NAMALWA (cell line): ENCODE measurements at places on chromosomes 11 and 22.
A peak's percentile ranks its signal among the peaks of the same experiment; 100 is the strongest.

GRCh38 chr11:59598961-59599360 is 16.6 kb downstream of the OSBP start:
- DNase-seq: no peak

DNA sequence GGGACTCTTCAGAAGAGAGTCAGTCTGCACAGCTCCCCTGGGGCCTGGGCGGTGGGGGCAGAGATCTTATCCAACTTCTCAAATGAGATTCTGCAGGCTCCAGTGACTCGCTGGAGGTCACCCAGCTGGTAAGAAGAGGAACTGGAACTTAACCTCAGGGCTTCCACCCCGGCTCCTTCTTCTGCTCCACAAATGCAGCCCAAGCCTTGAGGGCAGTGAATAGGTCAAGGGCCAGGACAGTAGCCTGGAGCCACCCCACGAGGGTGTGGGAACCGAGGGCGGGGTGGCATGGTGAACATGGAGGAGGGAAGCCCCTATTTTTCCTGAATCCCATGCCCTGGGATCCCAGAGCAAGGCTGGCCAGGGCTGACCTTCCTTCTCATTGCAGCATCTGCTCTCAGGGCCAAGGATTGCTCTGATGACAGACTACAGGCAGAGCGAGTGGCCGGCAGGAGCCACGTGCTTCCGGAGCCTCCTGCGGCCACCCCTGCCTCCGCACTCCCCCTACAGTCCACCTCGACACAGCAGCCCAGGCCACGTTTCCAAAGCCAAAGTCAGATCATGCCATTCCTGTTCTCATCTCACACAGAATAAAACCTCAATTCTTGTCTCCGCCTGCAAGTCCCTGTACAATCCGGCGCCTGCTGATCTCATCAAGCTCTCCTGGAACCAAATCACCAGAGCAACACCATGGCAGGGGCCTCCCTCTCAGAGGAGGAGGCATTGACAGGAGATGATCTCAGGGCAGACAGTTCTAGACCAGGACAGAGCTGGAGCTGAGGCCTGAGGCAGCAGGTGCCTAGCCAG is 21.1 kb upstream of the UPK3A start:
- DNase-seq: peak; percentile 97

DNA sequence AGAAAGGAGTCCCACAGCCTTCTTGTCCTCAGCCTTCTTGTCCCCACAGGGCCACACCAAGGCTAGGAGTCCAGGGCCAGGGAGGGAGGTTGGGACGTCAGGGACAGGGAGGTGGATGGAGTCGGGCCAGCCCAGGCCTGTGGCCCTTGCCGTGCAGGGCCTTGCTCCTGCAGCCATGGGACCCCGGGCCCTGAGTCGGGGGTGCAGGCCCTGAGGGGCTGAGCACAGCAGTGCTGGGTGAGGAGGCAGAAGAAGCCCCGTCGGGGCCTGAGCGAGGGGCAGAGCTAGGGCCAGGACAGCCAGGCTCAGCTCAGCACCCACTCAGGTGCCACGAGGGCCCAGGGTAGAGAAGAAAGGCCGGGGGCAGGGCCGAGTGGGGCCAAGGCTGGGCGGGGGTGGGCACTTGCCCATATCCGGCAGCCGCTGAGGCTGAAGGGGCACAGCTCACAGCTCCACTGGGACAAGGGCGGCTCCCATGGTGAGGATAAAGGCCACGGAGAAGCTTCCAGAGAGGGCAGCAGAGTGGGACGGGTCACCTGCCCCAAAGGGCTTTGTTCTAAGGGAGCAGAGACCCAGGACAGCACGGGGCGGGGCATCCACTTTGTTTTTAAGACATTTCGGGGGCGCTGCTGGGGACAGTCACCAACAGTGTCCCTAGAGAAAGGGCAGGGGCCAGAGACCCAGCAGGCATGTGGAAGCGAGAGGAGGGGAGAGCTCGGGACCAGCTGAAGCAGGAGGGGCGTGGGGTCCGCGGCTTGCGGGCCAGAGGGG is 3.6 kb downstream of the MLC1 start:
- no peak for DNase-seq

GRCh38 chr11:95229993-95230809 is 801 bp downstream of the SESN3 start:
- peak; percentile 51 for DNase-seq

GRCh38 chr11:77197626-77198320 is 69.7 kb downstream of the MYO7A start:
- DNase-seq: no peak

GRCh38 chr11:134535029-134536025 is 123.3 kb upstream of the B3GAT1 start:
- no peak for DNase-seq

- DNase-seq: no peak
These were observed 162.8 kb downstream of the RCN1 start for GRCh38 chr11:32253706-32254105.

DNA sequence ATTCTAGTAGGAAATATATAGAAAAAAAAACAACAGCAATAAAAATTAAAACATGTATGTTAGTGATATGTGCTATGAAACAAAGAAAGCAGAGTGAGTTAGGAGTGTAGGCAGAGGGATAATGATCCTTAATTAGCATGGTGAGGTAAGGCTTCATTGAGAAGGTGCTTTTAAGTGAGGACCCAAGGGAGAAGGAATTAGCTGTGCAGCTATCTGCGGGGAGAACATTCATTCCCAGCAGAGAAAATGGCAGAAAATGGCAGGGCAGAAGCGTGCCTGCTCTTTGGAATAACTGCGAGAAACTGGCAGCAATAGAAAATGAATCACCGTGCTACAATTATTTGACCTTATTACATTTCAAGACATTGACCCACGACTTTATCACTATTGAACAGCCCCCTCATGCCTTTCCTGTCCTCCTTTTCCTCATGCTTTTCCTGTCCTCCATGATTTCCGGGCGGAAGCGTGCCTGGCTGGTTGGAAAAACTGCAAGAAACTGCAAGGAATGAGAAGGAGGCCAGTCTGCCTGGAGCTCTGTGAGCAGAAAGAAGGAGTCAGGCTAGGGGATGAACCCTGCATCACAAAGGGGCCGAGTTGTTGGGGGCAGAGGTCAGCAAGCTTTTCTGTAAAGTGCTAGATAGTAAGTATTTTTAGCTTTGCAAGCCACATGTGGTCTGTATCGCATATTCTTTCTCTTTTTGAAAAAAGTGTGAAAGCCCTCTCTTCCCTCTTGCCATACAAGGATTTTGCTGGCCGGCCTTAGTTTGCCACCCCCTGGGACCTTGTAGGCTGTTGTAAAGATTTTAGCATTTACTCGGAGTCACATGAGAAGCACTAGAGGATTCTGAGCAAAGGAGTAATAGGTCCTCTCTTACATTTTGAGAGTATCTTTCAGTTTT is 37.1 kb upstream of the SWAP70 start:
- DNase-seq: no peak

GRCh38 chr11:117820071-117820470 is 4.5 kb downstream of the FXYD2 start:
- no peak for DNase-seq

- peak; percentile 80 for DNase-seq
These were observed at the start of gene PRAME for GRCh38 chr22:22558972-22559603. Gene PRAME, minus strand, starts transcription at chr22:22559265. Its CDS starts 2,433 bp downstream, at chr22:22556832.

DNA sequence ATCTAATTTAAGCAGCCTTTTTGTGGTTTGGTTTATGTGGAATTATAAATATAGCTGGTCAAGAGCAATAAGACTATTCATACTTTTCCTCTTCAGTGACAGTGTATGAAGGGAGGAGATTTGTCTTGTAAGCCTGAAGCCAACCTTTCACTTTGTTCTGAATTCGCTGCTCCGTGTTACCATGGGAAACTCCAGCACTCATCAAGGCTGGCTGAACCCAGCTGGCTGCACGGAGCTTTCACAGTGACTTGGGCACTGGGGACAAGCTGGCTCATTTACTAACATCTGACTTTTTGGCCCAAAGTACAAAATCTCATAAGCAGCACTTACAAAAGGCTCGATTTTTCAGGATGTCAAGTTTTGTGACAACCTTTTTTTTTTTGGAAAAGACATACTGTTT is 120.4 kb upstream of the GRIA4 start:
- DNase-seq: no peak

DNA sequence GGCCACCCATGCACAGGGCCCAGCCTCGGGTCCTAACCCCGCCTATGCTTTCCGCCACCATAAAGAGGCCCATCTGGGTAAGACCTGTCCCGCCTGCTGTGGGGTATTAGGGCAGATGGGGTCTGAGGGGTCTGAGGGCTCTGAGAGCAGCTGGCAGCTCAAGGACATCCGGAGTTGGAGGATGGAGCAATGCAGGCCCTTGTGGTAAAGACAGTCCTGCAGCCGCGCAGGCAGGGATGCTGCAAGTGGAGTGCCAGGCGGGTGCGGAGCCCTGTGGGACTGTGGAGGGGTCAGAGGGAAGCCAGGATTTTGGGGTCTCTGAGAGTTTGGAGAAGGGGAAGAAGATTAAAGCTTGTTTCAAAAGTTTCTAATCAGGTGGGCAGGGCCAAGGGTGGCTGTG is 81.3 kb upstream of the PITPNB start:
- no peak for DNase-seq

- no peak for DNase-seq
These were observed 13.2 kb downstream of the C11orf87 start for GRCh38 chr11:109435121-109435742.

DNA sequence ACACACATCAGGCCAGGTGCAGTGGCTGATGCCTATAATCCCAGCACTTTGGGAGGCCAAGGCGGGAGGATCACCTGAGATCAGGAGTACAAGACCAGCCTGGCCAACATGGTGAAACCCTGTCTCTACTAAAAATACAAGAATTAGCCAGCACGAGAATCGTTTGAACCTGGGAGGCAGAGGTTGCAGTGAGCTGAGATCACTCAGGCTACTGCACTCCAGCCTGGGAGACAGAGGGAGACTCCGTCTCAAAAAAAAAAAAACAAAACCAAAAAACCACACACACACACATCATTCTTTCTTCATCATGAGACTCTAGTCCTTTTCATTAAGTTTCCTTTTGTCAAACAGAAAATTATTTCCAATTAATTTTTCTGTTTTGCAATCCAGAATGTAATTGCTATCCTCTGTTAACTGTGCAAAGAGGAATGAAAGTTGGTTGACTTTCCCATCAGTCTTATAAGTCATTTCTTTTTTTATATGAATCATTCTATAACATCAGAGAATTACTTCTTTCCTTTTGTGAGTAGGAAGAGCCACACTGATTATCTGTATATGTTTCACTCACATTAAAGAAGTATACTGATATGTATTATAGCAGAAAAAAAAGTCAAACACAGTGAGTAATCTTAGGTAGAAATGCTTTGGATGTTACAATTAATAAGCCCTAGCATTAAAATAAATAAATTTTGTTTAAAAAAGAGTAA is 52.2 kb downstream of the HORMAD2 start:
- no peak for DNase-seq

DNA sequence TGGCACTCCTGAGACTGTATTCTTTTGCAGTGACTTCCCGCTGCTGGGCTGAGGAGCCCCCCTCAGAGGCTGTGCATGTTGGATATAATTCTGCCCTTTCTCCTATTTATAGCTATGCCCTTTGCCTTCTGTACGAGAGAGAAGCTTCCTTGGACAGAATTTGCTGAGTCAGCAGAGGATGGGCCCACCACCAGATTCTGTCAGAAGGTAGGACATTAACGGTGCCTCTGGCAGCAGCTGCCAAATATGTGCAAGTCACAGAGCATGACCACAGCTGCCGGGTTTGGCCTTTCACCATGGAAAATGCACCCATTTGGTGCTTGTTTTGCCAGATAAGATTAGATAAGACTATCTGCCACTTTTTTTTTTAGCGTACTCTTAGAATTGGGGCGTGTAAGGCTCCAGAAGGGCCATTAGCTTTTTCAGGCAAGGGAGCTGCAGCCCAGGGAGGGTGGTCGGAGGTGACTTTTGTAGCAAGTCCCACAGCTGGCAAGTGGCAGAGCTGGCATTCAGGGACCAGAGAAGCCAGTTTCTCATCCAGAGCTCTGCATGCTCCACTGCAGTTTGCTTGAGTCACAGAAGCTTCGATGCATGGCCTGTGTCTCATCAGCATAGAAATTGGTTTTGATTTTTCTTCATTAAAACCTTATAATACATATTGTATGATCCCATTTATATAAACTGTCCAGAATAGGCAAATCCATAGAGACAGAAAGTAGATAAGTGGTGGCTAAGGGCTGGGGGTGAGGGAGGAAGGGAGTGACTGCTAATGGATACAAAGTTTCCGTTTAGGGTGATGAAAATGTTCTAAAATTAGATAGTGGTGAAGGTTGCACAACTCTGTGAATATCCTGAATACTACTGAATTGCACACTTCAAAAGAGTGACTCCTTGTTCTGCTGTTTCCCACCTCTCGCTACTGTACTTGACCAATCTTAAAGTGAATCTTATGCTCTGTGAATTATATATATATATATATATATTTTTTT is 15.8 kb downstream of the UPB1 start:
- DNase-seq: peak; percentile 86

DNA sequence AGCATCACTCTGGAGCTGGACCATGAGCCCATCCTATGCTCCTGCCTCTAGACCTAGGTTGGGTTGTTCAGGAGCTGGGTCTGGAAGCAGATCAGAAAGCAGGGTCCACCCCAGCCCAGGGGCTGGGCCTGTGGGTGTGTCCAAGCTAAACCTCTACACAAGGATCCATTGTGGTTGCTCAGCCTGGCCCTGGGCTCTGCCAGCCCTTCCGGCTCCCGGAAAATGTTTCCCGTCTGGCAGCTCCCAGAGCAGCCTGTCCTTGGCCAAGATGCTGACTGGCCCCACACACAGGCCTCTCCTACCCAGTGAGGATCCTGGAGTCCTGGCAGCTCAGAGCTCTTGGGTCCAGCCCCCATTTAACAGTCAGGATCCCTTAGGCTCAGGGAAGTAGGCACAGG is 35.3 kb upstream of the FCHSD2 start:
- DNase-seq: no peak

DNA sequence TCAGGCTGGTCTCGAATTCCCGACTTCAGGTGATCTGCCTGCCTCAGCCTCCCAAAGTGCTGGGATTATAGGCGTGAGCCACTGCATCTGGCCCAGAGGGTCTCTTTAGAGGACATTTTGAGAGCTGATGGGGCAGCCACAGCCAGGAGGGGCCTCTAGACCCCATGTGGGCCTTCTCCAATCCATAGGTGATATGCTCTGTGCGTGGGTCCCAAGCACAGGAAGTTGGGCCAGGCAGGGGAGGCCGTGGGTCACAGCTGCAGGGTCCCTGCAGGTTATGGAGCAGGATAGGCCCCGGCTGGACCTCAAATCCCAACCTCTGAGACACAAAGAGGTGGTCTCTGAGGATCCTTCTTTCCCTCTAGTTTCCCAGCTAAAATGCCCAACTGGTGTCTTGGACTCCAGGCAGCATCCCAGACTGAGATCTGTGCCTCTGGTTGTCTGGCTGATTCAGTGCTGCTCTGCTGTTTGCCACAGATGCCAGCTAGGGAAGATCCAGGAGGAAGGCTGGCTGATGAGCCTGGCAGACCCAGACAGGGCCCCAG is 1.5 kb downstream of the LRRC75B start:
- DNase-seq: no peak

- no peak for DNase-seq
These were observed 55.0 kb upstream of the ARFGAP3 start for GRCh38 chr22:42912059-42912458.
